Naive thymus-derived CD8-positive, alpha-beta T cell (primary cell): ENCODE measurements at places on chromosomes 7 and 10. TPM values are rescaled to one million over a fixed set of nuclear protein-coding genes. Genes with fewer than 3 reads are reported as not detected.
A peak's percentile ranks its signal among the peaks of the same experiment; 100 is the strongest.

GRCh38 chr7:65422670-65423069 lies 49.0 kb downstream of the ZNF92 start:
- peaks cover 12% of the 10 kb centered on the region for H3K36me3 ChIP-seq
- H3K4me1 ChIP-seq = no peaks in the 10 kb centered on the region
- H3K4me3 ChIP-seq = no peak overlapping the region
- peaks cover 9% of the 10 kb centered on the region for H3K27me3 ChIP-seq
- DNase-seq = no peak

The ARHGAP21 gene
- total RNA-seq = 49.6 TPM

DNA sequence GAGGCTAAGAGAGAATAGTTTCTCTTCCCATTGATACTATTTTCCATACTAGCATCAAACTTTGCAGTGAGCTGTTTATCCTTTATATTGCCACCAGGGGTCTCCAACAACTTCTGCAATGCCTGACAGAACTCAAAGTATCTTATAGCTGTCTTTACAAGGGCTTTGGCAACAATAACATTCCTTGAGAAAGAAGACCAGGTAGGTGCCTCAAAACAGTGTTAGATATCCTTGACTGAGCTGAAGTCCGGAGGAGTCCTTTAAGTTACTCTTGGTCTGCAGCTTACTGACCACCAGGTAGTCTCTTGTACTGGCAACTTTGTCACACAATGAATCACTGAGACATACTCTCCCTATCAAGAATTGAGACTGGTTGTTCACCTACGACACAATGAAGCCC lies 30.0 kb upstream of the TES start:
- no peak overlapping the region for H3K27ac ChIP-seq
- H3K27me3 ChIP-seq = no peaks in the 10 kb centered on the region
- peaks cover 3% of the 10 kb centered on the region for H3K4me1 ChIP-seq
- peak; percentile 25 for DNase-seq
- no peak overlapping the region for H3K4me3 ChIP-seq

DNA sequence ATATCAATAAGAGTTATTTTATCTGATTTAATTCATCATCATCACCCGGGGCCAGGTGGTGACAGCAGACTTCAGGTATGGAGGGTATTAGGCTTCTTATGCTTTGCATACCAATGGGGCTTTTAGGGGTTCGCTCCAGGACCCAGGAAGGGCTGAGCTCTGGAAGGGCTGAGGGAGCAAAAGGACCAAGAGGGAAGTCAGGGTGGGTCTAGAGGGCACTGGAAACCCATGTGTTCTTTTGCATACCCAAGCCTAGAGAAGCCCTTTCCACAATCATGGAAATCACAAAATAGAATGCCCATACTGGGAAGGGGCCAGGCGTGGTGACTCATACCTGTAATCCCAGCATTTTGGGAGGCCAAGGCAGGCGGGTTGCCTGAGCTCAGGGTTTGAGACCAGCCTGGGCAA lies 30.9 kb upstream of the VCL start:
- H3K36me3 ChIP-seq = no peaks in the 10 kb centered on the region
- H3K4me3 ChIP-seq = no peak overlapping the region
- no peak for DNase-seq
- H3K4me1 ChIP-seq = peaks cover 3% of the 10 kb centered on the region
- H3K27ac ChIP-seq = no peak overlapping the region

DNA sequence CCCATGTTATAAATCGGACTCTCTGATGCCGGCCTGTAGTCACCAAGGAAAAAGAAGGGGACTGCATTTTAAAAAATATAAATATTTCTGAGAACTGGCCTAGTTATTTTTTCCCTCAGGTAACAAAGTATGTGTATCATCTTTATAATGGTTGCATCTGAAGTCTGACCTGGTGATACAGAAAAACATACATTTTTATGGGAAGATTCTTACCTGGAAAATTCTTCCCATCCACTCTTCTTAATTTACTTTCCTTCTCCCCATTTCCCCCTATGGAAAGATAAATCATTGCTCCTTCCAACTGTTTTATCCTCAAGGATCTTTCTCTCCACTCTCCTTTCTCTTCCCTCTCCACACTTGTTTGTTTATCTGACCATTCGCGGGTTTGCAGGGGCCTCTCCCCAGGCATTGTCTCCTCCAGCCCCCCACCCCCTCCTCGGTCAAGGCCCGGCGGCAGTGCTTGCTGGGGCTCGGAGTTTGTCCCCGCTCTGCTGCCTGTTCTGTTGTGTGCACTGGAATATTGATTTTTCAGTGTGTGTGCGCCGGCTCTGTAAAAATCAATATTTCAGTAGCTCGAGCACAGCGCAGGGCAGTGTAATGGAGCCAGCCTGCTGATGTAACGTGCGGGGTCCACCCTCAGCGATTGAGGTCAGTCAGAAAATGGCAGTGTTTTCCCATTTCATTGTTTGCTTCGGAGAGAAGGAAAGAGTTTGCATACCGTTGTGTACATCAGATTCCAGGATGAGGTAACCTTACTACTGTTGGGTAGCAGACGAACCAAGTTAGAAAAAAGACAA lies 199.5 kb upstream of the NFE2L3 start:
- peak overlapping the region; percentile 71 for H3K4me3 ChIP-seq
- no peak for DNase-seq
- no peaks in the 10 kb centered on the region for H3K27me3 ChIP-seq
- peaks cover 22% of the 10 kb centered on the region for H3K4me1 ChIP-seq

DNA sequence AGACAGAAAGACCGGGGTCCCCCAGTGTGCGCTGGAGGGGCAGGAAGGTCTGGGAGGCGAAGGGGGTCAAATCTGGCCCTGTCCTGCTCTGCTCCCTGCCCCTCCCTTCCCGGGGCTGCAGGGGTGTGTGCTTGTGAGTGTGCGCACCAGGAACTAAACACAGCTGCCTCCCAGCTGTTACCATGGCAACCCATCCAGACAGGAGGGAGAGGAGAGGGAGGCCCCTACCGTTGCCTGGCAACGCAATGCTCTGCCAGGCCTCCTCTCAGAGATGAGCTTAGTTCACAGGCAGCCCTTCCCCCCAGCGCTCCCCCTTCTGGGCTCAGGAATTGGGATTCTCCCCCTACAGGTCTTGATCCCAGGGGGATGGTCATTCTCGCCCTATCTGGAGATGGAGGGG lies 6.1 kb downstream of the NYAP1 start:
- H3K4me1 ChIP-seq = peaks cover 31% of the 10 kb centered on the region
- no peak for DNase-seq
- no peaks in the 10 kb centered on the region for H3K36me3 ChIP-seq
- H3K27ac ChIP-seq = no peak overlapping the region
- no peak overlapping the region for H3K4me3 ChIP-seq

The CCDC146 gene
- total RNA-seq = 11.2 TPM

- no peak overlapping the region for H3K27ac ChIP-seq
- peaks cover 4% of the 10 kb centered on the region for H3K36me3 ChIP-seq
- no peaks in the 10 kb centered on the region for H3K4me1 ChIP-seq
These were observed 165.4 kb downstream of the BMPER start for GRCh38 chr7:34070511-34071323.

GRCh38 chr7:157429680-157430224 lies 92.9 kb downstream of the DNAJB6 start:
- peak overlapping the region; percentile 15 for H3K27ac ChIP-seq
- peaks cover 12% of the 10 kb centered on the region for H3K4me1 ChIP-seq
- no peak for DNase-seq
- H3K36me3 ChIP-seq = no peaks in the 10 kb centered on the region
- no peaks in the 10 kb centered on the region for H3K27me3 ChIP-seq

- H3K4me3 ChIP-seq = no peak overlapping the region
- H3K36me3 ChIP-seq = no peaks in the 10 kb centered on the region
- no peaks in the 10 kb centered on the region for H3K4me1 ChIP-seq
- no peak for DNase-seq
These were observed 304.3 kb upstream of the ZMIZ1 start for GRCh38 chr10:78764436-78764835.
